ENCODE measurements at places on chromosomes 12 and 14. TPM values are rescaled to one million over a fixed set of nuclear protein-coding genes. Genes with fewer than 3 reads are reported as not detected.
A peak's percentile ranks its signal among the peaks of the same experiment; 100 is the strongest.

- no peak for DNase-seq
Observed at GRCh38 chr12:107900588-107900987, 126.1 kb downstream of the ASCL4 start.

GRCh38 chr14:100019156-100019744 is 46.0 kb upstream of the EVL start:
- DNase-seq, result no peak

DNA sequence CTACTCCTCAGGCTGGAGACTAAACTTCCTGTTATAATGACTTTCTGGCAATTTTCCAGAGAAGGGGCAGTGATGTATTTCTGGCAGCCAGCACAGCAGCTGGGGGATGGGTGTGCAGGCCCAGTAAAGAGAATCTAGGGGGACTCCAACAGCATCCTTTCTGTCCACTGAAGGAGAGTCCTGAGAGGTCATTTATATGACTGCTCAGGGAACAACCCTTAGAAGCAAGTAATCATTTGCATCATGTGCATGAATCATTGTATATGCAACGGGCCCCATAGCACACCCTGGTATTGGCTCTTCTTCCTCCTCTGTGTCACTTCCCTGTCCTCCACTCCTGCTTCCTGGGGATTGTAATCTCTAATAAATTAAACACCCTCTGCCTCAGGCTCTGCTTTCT is 493.8 kb downstream of the RPS29 start:
- DNase-seq, result no peak

DNA sequence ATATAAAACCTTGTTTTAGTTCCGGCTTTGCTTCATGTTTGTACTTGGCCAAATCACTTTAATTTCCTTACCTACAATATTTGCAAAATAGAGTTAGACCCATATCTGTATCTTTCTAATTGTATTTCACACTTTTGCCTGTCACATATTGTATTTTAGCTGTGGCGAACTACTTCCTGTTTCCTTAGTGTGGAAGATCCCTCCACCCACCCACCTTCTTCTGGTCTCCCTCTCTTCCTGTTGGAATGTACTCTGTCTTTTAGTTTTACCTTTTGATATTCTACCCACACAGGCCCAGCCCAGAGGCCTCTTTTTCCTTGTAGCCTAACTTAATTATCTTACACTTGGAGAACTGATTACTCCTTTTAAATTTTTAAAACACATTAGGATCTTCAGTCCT is 78.2 kb downstream of the SCN8A start:
- no peak for DNase-seq

DNA sequence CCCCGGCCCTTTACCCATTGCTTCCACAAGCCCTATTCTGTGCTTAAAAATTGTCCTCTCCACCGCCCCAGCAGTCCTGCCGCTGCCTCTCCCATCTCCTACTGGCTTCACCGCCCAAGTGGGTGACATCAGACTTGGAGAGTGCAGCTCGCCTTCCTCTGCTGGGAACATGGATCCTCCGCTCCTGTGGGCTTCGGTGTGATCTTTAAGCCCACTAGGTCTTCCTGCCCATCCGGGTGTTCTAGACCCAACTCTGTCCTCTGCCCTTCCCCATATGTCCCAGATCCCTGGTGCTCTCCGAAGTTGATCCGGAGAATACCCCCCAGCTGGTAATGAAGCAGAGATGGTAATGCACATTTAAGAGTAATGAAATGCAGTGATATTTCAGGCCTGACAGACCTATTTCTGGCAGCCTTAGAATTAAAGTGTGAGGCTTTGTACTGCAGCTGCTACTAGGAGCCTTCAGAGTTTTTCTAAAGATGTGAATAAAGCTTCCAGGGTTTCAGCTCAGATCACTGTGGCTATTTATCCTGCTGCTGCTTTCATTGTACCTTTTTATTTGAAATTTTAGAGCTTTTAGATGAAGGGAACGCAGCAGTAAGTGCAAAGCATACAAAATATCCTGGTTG is 22.9 kb upstream of the CTDSP2 start:
- DNase-seq, result no peak

GRCh38 chr14:56194042-56194441 is 75.8 kb downstream of the PELI2 start:
- peak; percentile 6 for DNase-seq

GRCh38 chr12:97005174-97005573 is 98.1 kb downstream of the NEDD1 start:
- DNase-seq, result no peak

DNA sequence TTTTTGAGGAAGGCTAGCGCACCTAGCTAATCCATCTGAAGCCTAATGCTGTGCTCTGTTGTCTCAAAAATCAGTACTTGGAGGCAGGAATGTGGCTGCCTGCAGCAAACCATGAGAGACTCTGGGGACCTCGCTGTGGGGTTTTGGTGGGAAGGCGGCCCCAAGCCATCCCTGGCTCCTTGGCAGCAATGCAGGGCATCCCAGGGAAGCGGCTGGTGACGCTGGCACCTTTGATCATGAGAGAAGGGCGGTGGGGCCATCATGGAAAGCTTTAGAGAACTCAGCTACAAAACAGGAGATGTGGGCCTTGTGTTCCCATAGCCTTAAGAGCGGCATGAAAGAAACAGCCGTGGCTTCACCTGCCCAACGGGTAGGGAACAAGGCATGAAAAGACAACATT is 101.1 kb upstream of the SFSWAP start:
- DNase-seq, result no peak

- peak; percentile 51 for DNase-seq
Observed at GRCh38 chr12:57086493-57087009, 2.4 kb upstream of the NAB2 start.

The NID2 gene
- 0.77 TPM for polyA plus RNA-seq

DNA sequence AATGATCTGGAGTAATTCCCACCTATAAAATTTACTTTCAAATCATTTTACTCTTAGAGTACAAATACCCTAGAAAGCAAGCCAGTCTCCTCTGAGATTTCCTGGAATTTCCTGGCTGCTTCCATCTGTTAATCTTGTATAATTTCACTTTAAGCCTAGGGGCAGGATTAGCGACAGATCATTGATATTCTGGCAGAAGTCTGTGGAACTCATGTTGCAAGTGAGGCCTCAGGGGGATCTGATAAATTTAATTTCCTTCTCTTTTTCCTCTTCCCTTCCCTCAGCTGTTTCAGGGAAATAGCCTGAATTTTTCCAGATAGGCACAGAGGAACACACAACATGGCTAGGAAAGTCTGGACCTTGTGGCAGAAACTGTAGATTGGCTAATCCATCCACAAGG is 5.9 kb upstream of the KRT6A start:
- no peak for DNase-seq

The MYF5 gene
- not detected for polyA plus RNA-seq

DNA sequence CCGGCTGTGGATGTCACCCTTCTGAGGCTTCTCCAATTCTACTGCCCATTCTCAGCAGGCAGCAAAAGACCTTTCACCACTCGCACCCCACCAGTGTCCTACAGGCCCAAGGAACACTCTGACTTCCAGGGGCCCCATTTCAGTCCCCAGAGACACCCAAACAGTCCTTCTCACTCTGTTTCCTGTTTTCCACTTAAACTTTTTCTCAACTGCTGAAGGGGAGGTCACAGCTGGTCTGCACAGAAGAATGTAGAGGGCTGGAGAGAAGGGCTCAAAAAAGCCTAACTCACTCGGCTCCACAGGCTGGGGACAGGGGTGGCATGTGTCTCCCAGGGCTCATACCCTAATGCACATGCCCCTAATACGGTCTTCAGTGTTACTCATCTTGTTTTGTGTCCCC is 4.2 kb upstream of the DTX1 start:
- DNase-seq, result no peak

- DNase-seq, result peak; percentile 61
Observed at GRCh38 chr14:23562822-23563472, 4.6 kb downstream of the AP1G2 start.

DNA sequence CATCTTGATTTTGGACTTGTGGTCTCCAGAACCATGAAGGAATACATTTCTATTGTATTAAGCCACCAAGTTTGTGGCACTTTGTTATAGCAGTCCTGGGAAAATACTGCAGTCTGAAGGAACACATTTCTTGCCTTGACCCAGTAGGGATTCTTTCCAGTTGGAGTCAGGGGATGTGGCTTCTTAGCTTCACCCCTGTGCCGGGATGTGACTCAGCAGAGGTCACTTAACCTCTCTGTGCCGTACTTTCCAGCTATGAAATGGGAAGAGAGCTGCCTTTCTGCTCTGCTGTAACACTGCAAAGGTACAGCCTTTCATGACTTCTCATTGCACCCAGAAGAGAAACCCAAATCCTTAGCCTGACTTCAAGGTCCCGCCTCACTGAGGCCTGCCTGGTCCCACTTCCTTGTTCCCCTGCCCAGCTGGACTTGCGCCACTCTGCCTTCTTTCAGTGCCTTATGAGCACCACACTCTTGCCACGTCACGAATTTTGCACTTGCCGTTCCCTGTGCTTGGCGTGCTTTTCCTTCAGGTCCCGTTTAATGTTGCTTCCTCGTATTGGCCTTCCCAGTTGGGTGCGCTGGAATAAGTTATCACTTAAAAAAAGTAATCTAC is 24.2 kb downstream of the CHST11 start:
- DNase-seq, result no peak

The RBP5 gene
- 0.51 TPM for polyA plus RNA-seq

The MFAP5 gene
- not detected for polyA plus RNA-seq

- no peak for DNase-seq
Observed at GRCh38 chr14:92217936-92218335, 96.2 kb downstream of the CPSF2 start.

The IGFBP6 gene
- not detected for polyA plus RNA-seq

DNA sequence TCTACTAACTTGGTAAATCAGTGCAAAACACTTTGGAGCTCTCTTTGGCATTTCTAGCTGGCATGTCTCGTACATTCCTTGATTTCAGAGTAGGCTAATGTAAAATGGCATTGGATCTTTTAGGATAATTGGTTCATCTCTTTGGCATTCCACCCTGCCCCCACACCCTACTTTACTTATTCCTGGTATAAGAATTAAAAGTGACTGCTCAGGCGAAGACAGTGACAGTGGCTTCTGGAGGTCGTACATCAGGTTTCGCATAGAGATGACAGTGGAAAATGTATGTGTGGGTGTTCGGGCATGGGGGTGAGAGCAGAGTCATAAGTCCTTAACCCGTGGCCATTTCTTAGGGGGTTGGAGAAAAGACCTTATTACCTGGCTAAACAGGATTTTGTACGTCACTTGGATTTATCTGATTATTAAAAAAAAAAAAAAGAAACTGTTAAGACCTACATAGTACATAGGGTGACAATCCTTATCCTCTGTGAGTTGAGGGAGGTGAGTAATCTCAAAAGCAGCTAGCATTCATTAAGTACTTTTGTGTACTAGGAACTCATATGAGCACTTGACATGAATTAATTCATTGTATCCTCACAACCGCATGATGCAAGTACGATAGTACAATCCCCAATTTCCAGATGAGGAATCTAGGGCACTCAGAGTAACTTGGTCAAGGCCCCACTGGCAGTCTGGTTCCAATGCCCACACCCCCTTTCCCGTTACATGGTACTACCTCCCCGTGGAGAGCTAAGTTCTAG is 22.4 kb upstream of the KCNK13 start:
- no peak for DNase-seq

DNA sequence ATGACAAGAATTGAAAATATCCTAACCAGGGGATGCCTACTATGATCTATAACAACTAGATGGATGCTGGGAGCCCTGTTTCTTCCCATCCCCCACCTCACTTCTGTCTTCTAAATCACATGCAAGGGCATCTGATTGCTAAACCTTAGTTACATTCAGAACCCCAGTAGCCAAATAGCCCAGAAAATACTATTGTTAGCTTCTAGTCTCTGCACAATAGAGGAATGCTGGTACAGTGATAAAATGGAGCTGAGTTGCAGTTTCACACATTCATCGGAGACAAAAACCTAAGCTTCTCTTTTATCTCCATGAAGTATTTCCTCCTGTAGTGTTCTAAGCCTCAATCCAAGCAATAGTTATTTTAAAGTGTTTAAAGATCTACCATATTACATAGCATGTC is 942.9 kb downstream of the RPS29 start:
- DNase-seq, result no peak
